ENCODE measurements at places on chromosomes 2 and 18.

DNA sequence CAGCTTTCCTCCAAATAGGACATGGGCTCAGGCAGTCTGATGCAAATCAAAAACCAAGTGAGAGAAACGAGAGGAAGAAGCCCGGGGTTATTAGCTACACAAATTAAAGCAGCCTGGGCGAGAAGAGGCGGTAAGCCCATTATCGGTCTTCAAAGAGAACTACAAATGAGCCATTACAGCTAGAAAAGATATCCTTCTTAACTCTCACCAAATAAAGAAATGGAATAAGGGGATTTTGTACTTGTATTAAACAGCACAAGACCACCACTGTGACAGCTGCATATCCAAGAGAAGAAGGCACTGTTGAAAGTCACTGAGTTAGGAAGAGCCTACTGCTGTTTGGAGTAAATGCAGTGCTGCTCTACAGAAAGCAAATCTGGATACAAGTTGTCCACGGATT, 32.6 kb downstream of the STAT1 start:
- DNase-seq: no peak

DNA sequence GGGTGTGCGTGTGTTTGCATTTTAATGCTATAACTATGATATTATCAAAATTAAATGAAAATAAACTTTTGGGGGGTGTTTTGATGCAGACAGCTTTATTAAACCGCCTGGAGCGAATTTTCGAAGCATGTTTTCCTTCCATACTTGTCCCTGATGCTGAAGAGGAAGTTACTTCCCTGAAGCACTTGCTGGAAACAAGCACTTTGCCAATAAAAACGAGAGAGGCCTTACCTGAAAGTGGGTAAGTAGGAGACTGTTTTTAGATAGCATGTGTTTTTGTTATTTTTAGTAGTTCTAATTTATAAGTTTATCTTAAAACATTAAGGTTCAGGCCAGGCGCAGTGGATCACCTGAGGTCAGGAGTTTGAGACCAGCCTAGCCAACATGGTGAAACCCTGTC, 43.3 kb downstream of the AFTPH start:
- DNase-seq: no peak

GRCh38 chr2:1613731-1614354, 130.5 kb downstream of the PXDN start:
- no peak for DNase-seq

GRCh38 chr2:158144914-158145625, 43.4 kb downstream of the UPP2 start:
- DNase-seq: no peak

DNA sequence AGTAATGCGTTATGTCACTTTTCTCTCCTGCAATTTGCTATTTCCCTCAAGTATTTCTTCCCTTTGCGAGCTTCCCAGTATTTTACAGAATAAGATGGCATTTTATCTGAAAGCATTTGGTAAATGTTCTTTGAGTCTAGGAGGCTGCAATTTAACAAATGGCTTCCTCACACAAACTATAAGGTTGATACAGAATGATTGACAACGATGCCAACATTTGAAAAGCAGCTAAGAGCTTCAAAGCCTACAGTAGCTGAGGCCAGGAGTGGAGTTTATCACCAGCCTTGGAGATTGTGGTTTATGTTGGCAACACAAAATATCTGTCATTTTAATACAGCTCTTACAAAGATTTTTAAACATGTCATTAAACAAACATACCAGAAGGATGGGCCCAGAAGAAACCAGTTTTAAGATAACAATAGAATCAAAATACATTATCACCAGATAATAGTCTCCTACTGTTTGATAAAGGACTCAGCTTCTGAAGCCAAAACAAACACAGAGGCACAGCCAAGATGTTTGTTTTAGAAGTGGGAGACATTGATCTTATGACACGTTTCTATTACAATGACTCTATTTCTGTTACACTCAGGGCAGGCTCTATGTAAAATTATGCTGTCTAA, 711.4 kb upstream of the ACVR2A start:
- DNase-seq: no peak

- DNase-seq: no peak
Observed at GRCh38 chr2:27962006-27962405, 71.5 kb downstream of the BABAM2 start.

GRCh38 chr2:214542295-214542694, 131.4 kb downstream of the VWC2L start:
- DNase-seq: no peak

- DNase-seq: no peak
Observed at GRCh38 chr18:58025733-58026132, 18.3 kb upstream of the NEDD4L start.
